SJSA1 (cell line): ENCODE measurements at places on chromosomes 7 and 10. TPM values are rescaled to one million over a fixed set of nuclear protein-coding genes. Genes with fewer than 3 reads are reported as not detected.

- H3K27ac ChIP-seq: peak overlapping the region; percentile 89
- peak; percentile 88 for DNase-seq
- H3K27me3 ChIP-seq: no peaks in the 10 kb centered on the region
- no peaks in the 10 kb centered on the region for H3K36me3 ChIP-seq
- H3K4me3 ChIP-seq: no peak overlapping the region
Observed at GRCh38 chr7:93015101-93015778, 102.5 kb downstream of the SAMD9 start.

- H3K27ac ChIP-seq: no peak overlapping the region
- no peak overlapping the region for H3K4me3 ChIP-seq
- no peaks in the 10 kb centered on the region for H3K36me3 ChIP-seq
- H3K4me1 ChIP-seq: no peaks in the 10 kb centered on the region
Observed at GRCh38 chr7:42883950-42884349, 27.9 kb downstream of the C7orf25 start.

- no peaks in the 10 kb centered on the region for H3K36me3 ChIP-seq
- no peak overlapping the region for H3K4me3 ChIP-seq
- no peak for DNase-seq
- H3K27ac ChIP-seq: no peak overlapping the region
- H3K4me1 ChIP-seq: no peaks in the 10 kb centered on the region
Observed at GRCh38 chr7:153858355-153858754, 193.8 kb upstream of the DPP6 start.

DNA sequence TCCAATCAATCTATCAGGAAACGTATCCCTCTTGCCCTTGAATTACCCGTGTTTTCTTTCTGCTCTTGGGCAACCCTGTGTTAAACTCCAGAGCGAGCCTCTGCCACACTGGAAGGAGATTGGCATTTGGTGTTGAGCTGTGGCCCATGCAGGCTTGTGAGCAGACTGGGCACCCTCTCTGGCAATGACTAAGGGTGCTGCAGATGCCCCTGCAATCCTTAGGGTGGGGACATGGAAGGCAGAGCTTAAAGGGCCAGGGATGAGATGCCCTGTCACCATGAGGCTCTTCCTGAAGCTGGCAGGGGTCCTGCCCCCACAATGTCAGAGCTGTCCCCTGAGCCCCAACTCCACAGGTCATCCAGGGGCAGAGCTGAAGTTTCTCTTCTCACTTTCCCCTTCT is 19.5 kb upstream of the FAM180A start:
- no peak overlapping the region for H3K27ac ChIP-seq
- H3K36me3 ChIP-seq: no peaks in the 10 kb centered on the region
- no peaks in the 10 kb centered on the region for H3K27me3 ChIP-seq

DNA sequence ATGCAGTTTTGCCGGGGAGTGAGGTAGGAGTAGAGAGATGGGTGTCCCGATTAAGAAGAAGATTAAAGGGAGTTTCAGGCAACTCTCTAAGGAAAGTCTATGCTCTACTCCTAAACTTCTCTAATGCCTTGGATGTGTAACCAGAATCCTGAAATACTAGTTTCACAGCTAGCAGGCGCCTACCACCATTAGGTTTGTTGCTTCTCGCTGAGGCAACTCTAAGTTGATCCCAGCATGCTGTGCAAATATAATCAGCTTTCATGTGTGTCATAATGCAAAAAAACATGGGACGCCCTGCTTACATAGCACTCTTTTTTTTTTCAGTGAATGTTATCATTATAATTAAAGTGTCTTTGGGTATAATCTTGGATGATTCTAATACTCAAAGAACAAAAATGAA is 50.4 kb upstream of the FAM3C start:
- H3K27ac ChIP-seq: no peak overlapping the region
- no peaks in the 10 kb centered on the region for H3K36me3 ChIP-seq

CPEB3 gene
- total RNA-seq: 0.31 and 0.82 TPM in 2 replicates

GRCh38 chr7:158662610-158663427 is 41.8 kb downstream of the NCAPG2 start:
- peak overlapping the region; percentile 42 for H3K27ac ChIP-seq
- H3K36me3 ChIP-seq: peaks cover 84% of the 10 kb centered on the region
- no peak overlapping the region for H3K4me3 ChIP-seq
- peaks cover 34% of the 10 kb centered on the region for H3K4me1 ChIP-seq

DNA sequence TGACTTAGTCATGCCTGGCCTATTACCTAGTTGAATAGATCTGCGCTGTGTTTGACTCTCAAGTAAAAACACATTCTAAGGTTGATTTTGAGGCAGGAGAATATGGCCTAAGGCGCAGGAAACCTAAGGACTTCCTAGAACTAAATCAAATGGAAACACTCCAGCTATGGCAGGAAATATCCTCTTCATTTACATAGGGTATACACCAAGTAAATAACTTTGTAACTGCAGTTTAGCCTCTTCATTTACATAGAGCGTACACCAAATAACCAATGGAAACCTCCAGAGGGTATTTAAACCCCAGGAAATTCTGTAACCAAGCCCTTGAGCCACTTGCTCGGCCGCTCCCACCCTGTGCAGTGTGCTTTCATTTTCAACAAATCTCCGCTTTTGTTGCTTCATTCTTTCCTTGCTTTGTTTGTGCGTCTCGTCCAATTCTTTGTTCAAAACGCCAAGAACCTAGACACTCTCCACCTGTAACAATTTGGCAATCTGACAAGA is 35.6 kb upstream of the XRCC2 start:
- no peaks in the 10 kb centered on the region for H3K36me3 ChIP-seq
- no peaks in the 10 kb centered on the region; the same call in 1 of the 2 replicates for H3K4me1 ChIP-seq
- no peak overlapping the region for H3K27ac ChIP-seq
- no peak overlapping the region for H3K4me3 ChIP-seq

GRCh38 chr7:95303013-95303905 is 21.1 kb downstream of the PON1 start:
- H3K4me3 ChIP-seq: no peak overlapping the region
- no peak for DNase-seq
- H3K4me1 ChIP-seq: no peaks in the 10 kb centered on the region
- peaks cover 4% of the 10 kb centered on the region; the same call in 1 of the 2 replicates for H3K27me3 ChIP-seq
- H3K27ac ChIP-seq: no peak overlapping the region

DOCK4 gene
- 1.3 and 1.5 TPM in 2 replicates for total RNA-seq

- H3K4me3 ChIP-seq: peak overlapping the region; percentile 85
- H3K27me3 ChIP-seq: no peaks in the 10 kb centered on the region
- peaks cover 17% of the 10 kb centered on the region for H3K4me1 ChIP-seq
- H3K36me3 ChIP-seq: peaks cover 47% of the 10 kb centered on the region
Observed at GRCh38 chr7:143289421-143289820, 1.3 kb downstream of the CASP2 start.

PPP1R3A gene
- total RNA-seq: not detected in 2 replicates

DNA sequence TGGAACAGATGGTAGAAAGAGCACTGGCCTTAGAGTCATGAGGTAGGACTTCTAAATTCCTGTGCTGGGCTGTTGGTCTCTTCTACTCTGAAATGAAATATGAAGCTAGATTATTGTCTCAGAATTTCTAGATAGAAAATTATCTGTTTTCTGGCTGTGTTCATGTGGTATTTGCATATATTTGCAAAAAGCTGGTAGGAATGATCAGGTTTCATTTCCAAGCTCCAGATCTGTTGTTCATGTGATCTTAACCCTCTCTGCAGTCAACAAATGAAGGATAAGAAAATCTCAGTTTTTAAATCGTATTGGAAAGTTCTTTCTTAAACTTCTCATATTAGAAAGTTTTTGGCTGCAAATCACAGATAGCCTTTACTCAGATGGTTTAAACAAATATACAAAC is 248.3 kb downstream of the CDK14 start:
- no peak overlapping the region for H3K4me3 ChIP-seq
- no peaks in the 10 kb centered on the region for H3K27me3 ChIP-seq
- no peaks in the 10 kb centered on the region for H3K36me3 ChIP-seq
- DNase-seq: no peak

GRCh38 chr10:103716206-103717160 is 138.9 kb downstream of the SH3PXD2A start:
- H3K27ac ChIP-seq: no peak overlapping the region
- no peaks in the 10 kb centered on the region for H3K27me3 ChIP-seq
- no peaks in the 10 kb centered on the region for H3K36me3 ChIP-seq
- no peak overlapping the region for H3K4me3 ChIP-seq

FZD1 gene
- total RNA-seq: 9.9 and 11.6 TPM in 2 replicates

- H3K4me3 ChIP-seq: peak overlapping the region; percentile 32
- no peaks in the 10 kb centered on the region for H3K36me3 ChIP-seq
- peaks cover 29% of the 10 kb centered on the region for H3K4me1 ChIP-seq
Observed at GRCh38 chr10:8049045-8049864, 5.2 kb upstream of the GATA3 start.

- no peaks in the 10 kb centered on the region for H3K27me3 ChIP-seq
- DNase-seq: no peak
- no peaks in the 10 kb centered on the region for H3K4me1 ChIP-seq
- no peak overlapping the region for H3K4me3 ChIP-seq
Observed at GRCh38 chr7:91033574-91033973, 230.7 kb upstream of the FZD1 start.

- no peaks in the 10 kb centered on the region for H3K36me3 ChIP-seq
- H3K27ac ChIP-seq: no peak within 1 kb of the TSS
- DNase-seq: no peak
- no peaks in the 10 kb centered on the region for H3K27me3 ChIP-seq
- no peaks in the 10 kb centered on the region for H3K4me1 ChIP-seq
Observed at GRCh38 chr7:12403287-12404181, at the start of gene VWDE. VWDE (minus strand) TSS chr7:12403865; CDS start chr7:12403716, 149 bp downstream.

DNA sequence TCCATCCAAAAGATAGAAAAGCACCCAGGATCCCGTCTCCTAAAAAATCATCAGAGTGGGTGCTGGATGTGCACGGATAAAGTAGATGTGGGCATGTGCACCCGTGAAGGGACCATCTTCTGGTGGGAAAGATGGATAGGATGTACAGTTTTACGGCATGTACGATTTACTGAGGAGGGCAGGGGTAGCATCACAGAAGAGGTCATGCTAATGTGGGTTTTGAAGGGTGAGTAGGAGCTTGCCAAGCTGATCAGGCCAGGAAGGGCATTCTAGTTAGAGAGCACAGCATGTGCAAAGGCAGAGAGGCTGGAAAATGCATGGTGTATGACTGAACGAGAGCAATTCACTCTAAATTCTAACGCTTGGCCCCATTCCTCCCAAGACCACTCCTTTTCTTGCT is 7.8 kb upstream of the CRHR2 start:
- H3K27me3 ChIP-seq: peaks cover 14% of the 10 kb centered on the region
- H3K4me3 ChIP-seq: no peak overlapping the region
- H3K27ac ChIP-seq: no peak overlapping the region

GRCh38 chr7:140383954-140384713 is 14.2 kb downstream of the SLC37A3 start:
- H3K36me3 ChIP-seq: peaks cover 9% of the 10 kb centered on the region
- H3K27me3 ChIP-seq: no peaks in the 10 kb centered on the region
- H3K4me1 ChIP-seq: peaks cover 8% of the 10 kb centered on the region
- H3K27ac ChIP-seq: no peak overlapping the region
- no peak for DNase-seq
- no peak overlapping the region for H3K4me3 ChIP-seq

DNA sequence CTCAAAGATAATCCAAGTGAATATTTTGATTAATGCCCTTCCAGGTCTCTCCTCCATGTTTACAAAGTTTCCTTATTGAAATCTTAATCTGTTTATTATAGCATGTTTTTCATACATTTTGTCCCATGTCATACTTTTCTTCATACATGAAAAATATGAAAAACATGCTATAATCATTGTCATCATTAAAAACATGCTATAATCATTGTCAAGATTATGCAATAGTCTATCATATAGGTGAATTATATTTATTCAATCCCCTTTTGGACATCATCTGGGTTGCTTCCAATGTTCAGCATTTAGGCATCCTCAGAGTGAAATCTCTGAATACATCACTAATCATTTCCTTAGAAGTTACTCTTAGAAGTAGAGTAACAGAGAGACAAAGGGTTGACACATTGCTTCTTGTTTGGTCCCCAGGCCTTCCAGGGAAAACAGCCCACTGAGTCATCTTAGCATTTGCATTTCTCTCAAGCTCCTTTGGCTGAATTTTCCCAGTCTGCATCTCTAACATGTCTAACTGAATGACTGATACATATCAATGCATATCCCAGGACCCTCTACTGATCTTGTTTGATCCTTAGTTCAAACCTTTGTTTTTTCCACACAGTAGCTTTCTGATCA is 87.0 kb downstream of the SGMS1 start:
- no peak overlapping the region for H3K4me3 ChIP-seq
- peaks cover 19% of the 10 kb centered on the region for H3K4me1 ChIP-seq
- DNase-seq: no peak
- no peaks in the 10 kb centered on the region for H3K27me3 ChIP-seq
